ENCODE measurements at places on chromosomes 7 and 10.
A peak's percentile ranks its signal among the peaks of the same experiment; 100 is the strongest.

- DNase-seq: no peak
Measured at GRCh38 chr10:128957221-128957620, 509.8 kb upstream of the MGMT start.

GRCh38 chr7:100407285-100408180 is 21.0 kb downstream of the ZCWPW1 start:
- peak; percentile 69 for DNase-seq

GRCh38 chr7:20777377-20778062 is 9.2 kb downstream of the SP8 start:
- no peak for DNase-seq

GRCh38 chr7:16028636-16029035 is 342.2 kb upstream of the MEOX2 start:
- DNase-seq: no peak

- peak; percentile 47 for DNase-seq
Measured at GRCh38 chr10:110002801-110003523, 4.8 kb upstream of the ADD3 start.

GRCh38 chr7:19107356-19108146 is 9.9 kb downstream of the TWIST1 start:
- DNase-seq: no peak

GRCh38 chr10:1853801-1854200 is 116.5 kb upstream of the ADARB2 start:
- no peak for DNase-seq

DNA sequence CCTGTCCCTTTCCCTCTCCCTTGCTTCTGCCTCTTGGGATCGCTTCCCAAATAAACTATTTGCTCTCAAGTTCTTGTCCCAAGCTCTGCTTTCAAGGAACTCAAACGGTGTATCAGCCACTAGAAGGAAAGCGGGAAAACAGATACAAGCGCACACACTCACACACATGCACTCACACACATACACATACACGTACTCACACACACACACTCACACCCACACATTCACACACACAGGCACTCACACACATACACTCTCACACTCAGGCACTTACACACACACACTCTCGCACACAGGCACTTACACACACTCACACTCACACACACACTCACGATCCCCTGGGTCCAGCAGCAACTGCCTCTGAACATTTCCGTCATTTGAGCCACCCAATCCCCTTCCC is 121.9 kb downstream of the RAB11FIP2 start:
- no peak for DNase-seq

DNA sequence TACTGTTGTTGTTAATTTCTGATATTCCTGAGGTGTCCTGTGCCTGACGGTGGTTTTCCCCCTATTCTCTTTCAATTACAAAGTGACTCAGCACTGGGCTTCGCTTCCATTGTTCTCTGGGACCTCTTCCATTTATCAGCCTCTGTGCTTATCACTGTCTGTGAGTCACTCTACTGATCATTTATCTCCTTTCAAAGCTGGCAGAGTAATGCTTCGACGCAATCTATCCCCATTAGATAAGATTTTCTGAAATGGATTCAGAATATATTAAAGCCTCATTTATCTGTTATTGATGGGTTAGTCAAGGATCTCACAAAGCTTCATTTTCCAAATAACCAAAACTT is 679.2 kb downstream of the SDK1 start:
- no peak for DNase-seq

GRCh38 chr7:15561835-15562234 is at the start of gene AGMO:
TSS of gene AGMO (minus strand) at chr7:15562015.
- DNase-seq: peak; percentile 75

- no peak for DNase-seq
Measured at GRCh38 chr10:104128214-104128613, 6.2 kb downstream of the SFR1 start.

GRCh38 chr7:127692200-127692599 is 40.2 kb downstream of the SND1 start:
- DNase-seq: no peak

GRCh38 chr7:40899151-40899550 is 764.3 kb downstream of the SUGCT start:
- DNase-seq: peak; percentile 87

GRCh38 chr7:78169992-78170391 is 371.4 kb downstream of the PHTF2 start:
- no peak for DNase-seq

- DNase-seq: no peak
Measured at GRCh38 chr10:24324651-24325050, 115.7 kb downstream of the KIAA1217 start.

DNA sequence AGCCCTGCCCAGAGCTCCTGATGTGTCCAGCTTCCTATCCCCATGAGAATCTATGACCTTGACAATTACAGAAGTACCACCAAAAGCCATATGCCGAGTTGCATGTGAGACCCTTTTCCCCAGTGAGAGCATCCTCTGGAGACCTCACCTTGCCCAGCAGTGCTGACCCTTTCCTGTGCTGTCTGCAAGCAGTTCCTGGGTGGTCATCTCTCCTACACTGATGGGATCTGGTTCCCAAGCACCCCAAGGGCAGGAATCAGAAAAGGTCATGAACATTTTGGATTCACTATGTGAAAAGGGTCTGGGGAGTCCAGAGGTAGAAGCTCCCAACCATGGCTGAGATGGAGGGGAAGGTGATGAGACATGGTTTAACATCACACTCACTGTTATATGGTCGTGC is 18.2 kb downstream of the SFTPD start:
- no peak for DNase-seq

- DNase-seq: no peak
Measured at GRCh38 chr10:94097656-94098055, 103.9 kb downstream of the PLCE1 start.

- no peak for DNase-seq
Measured at GRCh38 chr10:105280895-105281294, 639.8 kb downstream of the SORCS3 start.

GRCh38 chr7:22356010-22356691 is 803 bp downstream of the RAPGEF5 start:
- DNase-seq: peak; percentile 40

GRCh38 chr10:43846187-43846680 is 197.6 kb upstream of the ZNF32 start:
- no peak for DNase-seq

DNA sequence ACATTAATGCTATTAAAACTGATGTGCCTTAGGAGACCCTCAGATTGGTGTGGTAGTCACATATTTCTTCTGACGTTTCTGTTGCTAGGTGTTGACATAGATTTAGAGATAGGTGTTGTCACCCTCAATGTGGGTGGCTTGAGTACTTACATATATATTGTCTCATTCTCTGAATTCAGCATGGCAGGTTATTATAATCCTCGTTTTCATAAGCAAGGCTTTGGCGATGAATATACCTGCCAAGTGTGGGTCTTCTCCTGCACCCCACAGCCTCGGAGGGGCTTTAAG is 7.0 kb downstream of the FBH1 start:
- no peak for DNase-seq

GRCh38 chr10:70175516-70175915 is 5.2 kb upstream of the SAR1A start:
- no peak for DNase-seq

GRCh38 chr10:116845823-116846222 is 3.5 kb upstream of the ENO4 start:
- no peak for DNase-seq

DNA sequence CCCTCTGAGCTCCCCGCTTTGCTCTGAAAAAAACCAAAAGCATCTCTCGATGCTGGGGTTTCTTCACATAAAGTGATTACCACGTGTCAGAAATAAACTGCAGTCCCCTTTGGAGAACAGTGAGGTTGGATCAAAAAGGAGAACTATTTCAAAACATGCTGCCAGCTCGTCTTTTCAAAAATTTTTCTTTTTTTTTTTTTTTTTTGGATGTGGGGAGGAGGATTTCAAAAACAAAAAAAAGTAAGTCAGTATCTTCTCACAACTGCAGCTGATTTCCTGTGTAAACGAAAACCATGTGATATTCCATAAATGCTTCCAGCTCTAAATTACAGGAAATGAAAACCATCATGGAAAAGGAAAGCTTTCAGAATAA is 155.0 kb upstream of the LYZL2 start:
- DNase-seq: no peak

DNA sequence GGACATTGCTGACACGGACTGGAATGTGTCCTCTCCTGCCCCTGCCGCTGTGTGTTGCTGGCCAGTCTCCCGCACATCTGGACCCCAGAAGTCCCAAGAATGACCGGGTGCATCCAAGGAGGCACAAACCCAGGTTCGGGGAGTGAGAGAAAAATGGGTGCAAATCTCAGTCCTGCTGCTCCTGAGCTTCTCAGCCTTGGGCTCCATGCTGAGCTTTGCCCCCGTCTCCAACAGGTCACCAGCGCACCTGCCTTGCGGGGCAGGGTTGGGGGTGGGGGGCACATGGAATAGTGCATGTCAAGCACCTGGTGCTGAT is 6.0 kb upstream of the NANOS1 start:
- no peak for DNase-seq

- no peak for DNase-seq
Measured at GRCh38 chr7:44391746-44392617, 66.6 kb upstream of the CAMK2B start.

DNA sequence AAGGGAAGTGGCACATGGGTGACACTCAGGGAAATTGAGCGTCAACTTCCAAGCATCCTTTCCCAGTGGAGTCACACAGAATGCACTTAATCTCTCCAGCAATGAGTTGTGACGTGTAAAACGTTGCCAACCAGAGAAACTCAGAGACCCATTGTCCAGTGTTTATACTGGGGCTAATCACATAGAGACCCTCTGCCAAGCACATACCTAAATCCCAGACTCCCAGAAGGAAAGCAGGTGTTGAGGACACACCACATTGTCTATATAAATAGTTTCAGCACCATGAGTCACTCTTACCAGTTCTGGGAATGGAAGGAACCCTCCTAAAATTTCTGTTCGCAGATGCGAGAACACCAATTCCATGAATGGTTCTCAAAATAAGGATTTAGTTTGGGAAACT is 76.4 kb upstream of the BET1 start:
- no peak for DNase-seq

- DNase-seq: no peak
Measured at GRCh38 chr10:33395201-33395600, 60.7 kb upstream of the NRP1 start.

- DNase-seq: peak; percentile 73
Measured at GRCh38 chr10:35331894-35332640, 4.2 kb upstream of the CCNY start.

- no peak for DNase-seq
Measured at GRCh38 chr10:102460836-102461186, 9.5 kb upstream of the C10orf95 start.

- no peak for DNase-seq
Measured at GRCh38 chr10:114427124-114427852, 23.0 kb upstream of the AFAP1L2 start.

GRCh38 chr7:151246102-151246850 is 2.2 kb downstream of the SMARCD3 start:
- DNase-seq: no peak

DNA sequence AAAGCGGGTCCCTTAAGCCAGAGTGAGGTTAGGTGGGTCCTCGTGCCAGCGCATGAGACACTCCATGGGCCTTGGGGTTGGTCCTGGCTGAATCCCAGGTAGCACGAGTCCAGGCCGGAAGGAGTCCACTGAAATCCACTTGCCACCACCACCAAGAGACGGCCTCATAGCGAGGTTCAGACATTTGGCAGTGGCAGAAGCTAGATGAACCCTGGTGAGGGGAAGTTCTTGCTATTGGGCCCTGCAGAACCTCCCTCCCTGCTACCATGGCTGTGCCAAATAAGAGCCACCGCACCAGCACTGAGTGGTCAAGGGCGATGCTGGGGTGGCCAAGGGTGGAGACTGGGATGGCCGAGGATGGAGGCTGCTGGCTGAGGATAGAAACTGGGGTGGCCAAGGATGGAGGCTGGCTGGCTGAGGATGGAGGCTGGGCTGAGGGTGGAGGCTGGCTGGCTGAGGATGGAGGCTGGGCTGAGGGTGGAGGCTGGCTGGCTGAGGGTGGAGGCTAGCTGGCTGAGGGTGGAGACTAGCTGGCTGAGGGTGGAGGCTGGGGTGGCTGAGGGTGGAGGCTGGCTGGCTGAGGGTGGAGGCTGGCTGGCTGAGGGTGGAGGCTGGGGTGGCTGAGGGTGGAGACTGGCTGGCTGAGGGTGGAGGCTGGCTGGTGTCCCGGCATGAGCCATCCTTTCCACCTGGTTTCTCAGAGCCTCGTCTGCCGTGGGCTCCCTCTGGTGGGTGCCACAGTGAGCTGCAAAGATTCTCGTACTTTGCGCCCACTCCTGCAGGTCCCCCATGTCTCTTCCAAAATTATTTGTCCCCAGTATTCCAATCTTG is 88.2 kb downstream of the ELFN1 start:
- DNase-seq: no peak

GRCh38 chr10:30056767-30057355 is 2.5 kb downstream of the JCAD start:
- peak; percentile 9 for DNase-seq

DNA sequence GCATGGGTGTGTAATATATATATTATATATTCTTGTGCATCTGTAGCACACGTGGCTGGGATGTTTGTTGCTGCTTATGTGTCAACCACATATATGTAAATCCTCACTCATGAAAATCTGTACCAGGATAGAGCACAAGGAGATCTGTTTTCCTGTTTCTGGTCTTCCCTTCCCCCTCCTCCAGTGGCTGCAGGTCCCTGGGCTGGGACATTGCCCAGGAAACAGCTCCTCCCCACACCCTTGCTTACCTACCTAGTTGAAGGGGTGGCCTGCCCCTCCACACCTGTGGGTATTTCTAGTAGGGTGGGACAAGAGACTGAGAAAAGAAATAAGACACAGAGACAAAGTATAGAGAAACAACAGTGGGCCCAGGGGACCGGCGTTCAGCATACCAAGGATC is 2.2 kb downstream of the SFXN3 start:
- no peak for DNase-seq
